ENCODE measurements at places on chromosomes 6 and 20.

- no peak for DNase-seq
Observed at GRCh38 chr20:56433880-56434255, 21.8 kb downstream of the CASS4 start.

GRCh38 chr6:149380523-149380922 lies 19.5 kb upstream of the SUMO4 start:
- DNase-seq = no peak

GRCh38 chr6:25749837-25750236 lies 4.7 kb upstream of the SLC17A4 start:
- DNase-seq = no peak

- no peak for DNase-seq
Observed at GRCh38 chr20:18624948-18625347, 37.1 kb downstream of the DTD1 start.

DNA sequence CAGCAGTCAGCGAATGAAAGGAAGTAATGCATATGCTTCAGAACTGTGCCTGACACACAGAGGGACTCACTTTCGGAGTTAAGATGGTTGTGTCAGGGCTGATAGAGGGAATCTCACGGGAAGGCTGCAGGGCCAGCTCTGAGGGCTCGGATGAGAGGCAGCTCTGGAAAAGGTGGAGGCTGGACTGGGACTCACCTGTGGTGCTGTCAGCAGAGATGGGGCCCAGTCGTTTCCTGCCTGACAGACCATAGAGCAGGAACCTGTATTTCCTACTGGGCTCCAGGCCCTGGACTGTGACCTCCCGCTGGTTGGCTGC lies 9.3 kb downstream of the CYP21A2 start:
- no peak for DNase-seq

DNA sequence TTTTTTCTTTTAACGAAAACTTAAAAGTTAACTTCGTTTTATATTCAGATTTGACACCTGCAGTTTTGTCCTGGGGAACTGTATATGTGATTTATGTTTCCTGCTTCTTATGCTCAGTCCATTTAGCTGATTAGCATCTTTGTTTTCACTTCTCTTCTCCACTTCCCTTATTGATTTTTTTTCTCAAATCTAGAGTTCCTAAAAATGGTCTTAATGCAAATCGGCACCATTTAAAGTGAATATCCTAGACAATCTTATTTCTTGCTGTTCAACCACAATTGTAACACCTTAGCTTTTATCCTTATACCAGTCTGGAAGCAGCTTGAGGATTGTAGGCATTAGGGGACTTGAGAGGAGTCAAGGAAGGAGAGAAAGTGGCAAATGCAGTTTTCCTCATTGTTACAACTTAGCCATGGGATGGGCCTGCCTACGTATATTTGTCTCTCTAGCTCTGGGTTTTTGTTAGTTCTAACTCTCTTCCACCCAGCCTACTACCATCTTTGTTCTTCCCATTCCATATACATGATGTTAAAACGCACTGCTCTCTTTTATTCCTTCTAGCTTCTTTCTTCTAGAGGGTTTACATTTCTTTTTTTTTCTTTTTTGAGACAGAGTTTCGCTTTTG lies 8.5 kb downstream of the QRSL1 start:
- no peak for DNase-seq

GRCh38 chr20:59939879-59940128 lies 301 bp downstream of the PPP1R3D start:
- no peak for DNase-seq

GRCh38 chr20:35743693-35744491 lies 1.8 kb upstream of the RBM39 start:
- peak; percentile 40 for DNase-seq

- no peak for DNase-seq
Observed at GRCh38 chr6:11692451-11693376, 85.9 kb downstream of the ADTRP start.

DNA sequence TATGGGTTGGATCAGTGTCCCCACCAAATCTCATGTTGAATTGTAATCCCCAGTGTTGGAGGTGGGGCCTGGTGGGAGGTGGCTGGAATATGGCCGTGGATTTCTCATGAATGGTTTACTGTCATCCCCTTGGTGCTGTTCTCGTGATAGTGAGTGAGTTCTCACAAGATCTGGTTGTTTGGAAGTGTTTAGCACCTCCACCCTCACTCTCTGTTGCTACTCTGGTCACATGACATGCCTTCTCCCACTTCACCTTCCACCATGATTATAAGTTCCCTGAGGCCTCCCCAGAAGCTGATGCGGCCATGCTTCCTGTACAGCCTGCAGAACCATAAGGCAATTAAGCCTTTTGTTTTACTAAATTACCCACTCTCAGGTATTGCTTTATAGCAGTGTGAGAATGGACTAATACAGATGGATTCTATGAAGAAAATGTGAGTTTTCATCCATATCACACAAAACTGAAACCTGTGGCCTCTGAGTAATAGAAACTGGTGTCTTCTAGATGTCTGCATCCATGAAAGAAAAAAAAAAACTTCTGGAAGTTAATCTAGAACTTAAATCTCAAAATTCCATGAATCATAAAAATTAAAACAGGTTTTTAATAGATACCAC lies 39.3 kb downstream of the MBOAT1 start:
- DNase-seq = no peak

DNA sequence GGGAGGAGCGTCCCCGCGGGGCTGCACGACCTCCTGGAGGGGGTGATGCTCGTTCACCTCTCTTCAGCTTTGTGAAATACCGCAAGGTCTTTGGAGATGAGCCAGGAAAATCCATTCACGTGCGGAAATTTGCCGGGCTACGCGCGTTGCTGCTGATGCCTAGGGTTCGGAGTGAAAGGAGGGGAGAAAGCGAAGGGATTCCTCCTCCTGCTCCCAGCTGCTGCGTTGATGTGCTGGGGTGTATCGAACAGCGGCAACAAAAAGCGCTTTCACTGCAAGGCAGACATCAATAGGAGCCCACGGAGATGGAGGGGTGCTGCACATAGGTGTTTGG lies 391 bp upstream of the B3GAT2 start:
- DNase-seq = no peak

- no peak for DNase-seq
Observed at GRCh38 chr6:38522322-38522721, 117.4 kb downstream of the BTBD9 start.

DNA sequence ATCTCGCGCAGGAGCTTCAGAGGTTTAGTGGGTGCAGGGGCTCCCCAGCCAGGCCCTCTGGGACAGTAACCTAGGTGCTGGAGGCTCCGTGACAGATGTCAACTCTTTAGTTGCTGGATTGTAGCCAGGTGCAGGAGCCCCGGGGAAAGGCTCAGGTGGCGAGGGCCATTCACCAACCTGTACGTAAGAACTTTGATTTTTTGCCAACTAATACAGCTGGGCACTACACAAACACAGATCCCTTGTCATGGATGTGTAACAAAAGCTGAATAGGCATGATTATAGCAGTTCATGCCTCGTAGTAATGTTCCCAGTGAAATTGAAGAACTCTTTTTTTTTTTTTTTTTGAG lies 82.6 kb downstream of the CDC5L start:
- DNase-seq = no peak

GRCh38 chr6:107064579-107065065 lies 36.6 kb downstream of the MTRES1 start:
- peak; percentile 55 for DNase-seq

- DNase-seq = no peak
Observed at GRCh38 chr6:3918469-3918868, 69.3 kb downstream of the FAM50B start.

DNA sequence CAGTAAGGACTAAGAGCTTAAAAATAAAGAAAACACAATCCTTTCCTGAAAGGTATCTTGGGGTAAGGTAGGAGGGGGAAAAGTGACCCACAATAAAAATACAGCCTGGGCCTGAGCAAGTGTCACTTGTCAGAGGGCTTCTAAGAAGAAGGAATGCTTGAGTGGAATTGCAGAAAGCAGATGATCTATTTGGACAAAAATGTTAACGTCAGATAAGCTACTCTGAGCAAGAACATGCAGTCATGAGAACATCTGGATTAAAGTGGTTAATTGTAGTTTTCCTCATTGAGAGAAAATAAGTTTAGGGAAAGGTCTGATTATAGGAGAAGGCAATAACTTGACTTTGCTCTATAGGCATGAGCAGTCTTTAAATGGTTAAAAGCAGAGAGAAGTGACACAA lies 581.9 kb downstream of the HTR1B start:
- DNase-seq = no peak

DNA sequence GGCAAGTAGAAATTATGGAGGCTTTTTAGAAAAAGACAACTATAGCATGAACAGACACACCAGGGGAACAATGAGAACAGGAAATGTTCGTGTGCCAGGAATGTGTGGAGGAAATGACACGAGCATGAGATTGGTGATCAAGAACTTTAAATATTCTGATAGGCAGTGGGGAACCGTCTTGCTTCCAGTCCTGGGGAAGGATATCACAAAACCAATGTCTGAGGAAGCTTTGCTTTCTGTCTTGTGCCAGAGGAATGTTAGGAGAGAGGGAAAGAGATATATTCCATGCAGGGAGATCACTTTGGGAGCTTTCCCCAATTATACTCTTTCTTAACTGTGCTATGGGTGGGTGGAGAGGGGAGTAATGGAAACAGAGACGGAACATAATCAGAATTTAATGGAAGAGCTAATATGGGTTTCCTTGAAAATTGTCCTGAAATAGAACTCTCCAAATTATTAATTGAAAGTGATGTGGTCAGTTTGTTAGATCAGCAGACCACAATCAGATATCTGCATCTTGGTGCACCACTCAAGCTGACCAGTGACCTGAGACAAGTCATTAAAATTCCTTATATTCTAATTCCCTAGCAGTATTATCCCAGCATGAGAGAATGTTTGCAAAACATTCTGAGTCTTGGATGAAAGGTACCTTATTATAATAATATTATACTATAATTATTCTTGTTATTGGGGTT lies 178.2 kb downstream of the SOX4 start:
- DNase-seq = no peak

GRCh38 chr6:42131531-42131930 lies 10.9 kb downstream of the C6orf132 start:
- DNase-seq = no peak

GRCh38 chr6:129451187-129451586 lies 258.8 kb downstream of the ARHGAP18 start:
- DNase-seq = no peak

DNA sequence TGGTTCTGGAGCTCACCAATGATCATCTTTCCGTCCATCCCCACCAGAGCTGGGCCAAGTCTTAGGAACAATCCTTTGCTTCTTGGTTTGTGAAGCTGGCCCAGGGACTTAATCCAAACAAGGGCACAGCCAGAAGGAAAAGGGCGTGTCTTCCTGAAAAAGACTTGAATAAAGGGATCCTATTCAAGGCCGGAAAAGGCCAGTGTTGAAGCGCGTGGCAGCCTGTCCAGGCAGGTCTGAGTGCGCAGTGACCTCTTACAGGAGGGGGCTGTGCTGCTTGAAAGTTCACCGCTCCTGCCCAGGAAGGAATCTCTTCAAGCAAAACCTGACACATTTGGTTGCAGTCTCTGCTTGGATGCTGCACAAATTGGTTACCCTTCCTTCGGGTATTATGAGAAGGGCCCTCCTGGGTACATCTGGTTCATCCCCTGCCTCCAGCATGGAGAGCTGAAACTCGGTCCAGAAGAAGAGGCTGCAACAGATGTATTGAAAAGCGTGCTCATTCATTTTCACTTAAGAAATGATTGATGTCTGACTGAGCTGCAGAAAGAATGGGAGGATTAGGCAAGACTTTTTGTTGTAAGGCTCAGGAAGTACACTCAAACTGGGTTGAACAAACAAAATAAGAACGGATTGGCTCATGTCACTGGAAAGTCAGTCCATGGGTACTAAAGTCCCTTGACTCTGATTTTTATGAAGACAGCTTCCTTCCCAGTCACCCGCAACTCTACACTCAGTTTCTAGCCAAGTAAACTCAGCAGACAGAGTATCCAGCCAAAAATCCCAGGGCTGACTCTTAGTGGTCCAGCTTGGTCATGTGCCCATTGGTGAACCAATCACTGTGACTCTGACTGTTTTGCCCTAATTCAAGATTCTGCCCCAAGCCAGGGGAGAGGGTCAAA lies 136.3 kb downstream of the TFAP2C start:
- no peak for DNase-seq

GRCh38 chr6:154703124-154703523 lies 30.1 kb upstream of the SCAF8 start:
- no peak for DNase-seq

GRCh38 chr6:140003217-140003616 lies 628.8 kb upstream of the CITED2 start:
- no peak for DNase-seq

DNA sequence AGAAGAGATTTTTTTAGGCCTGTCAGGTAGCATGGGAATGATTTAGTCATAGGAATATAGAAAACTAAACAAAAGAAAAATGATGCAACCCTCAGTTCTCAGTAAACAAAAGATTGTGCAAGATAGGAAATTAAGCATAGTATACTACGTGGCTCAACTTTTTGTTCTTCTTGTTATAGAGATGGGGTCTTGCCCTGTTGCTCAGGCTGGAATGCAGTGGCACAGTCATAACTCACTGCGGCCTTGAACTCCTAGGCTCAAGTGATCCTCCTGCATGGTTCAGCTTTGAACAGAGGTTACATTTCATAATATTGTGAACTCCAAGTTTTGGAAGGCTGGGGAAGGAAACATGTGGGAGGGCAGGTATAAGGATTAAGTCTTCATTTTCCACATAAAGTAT lies 28.5 kb downstream of the SLX4IP start:
- no peak for DNase-seq
